ENCODE measurements at places on chromosomes 6 and 20.

GRCh38 chr20:57702091-57702490 is 7.7 kb downstream of the PMEPA1 start:
- no peak for DNase-seq

DNA sequence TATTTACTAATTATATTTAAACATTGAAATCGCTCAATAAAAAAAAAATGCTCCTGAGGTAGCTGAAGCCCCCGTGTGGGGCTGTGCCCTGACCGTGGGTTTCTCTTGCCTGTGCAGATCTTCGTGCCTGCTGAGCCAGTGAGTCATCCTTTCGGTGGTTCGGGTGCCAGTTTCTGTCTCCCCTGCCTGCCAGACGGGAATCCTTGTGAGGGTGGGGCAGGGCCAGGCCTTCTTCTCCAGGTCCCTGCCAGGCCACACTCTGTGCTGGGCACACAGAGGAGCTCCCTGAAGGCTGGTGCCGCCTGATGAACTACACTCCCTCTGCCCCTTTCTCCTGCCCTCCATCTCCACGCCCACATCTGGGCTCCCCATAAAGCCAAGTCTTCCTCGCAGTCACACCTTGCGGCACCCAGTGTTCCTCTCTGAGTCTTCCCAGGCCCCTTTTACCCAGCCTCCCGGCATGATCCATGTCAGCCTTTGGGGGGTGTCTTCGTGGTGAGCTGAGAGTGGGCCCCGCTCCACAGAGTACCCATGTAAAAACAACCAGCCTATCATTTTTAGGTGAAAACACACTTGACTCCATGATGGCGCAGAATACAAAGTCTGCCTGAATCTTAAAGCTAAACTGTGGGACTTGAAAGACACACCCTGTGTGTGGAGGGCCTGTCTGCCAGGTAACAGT is 19.3 kb downstream of the FGD2 start:
- no peak for DNase-seq

GRCh38 chr6:107729098-107729497 is 95.0 kb downstream of the SCML4 start:
- no peak for DNase-seq

GRCh38 chr6:75504465-75505222 is 11.0 kb upstream of the FILIP1 start:
- no peak for DNase-seq

- DNase-seq: no peak
Measured at GRCh38 chr20:22248051-22248667, 336.2 kb downstream of the FOXA2 start.

GRCh38 chr20:63058696-63059335 is 52.1 kb upstream of the BHLHE23 start:
- no peak for DNase-seq

DNA sequence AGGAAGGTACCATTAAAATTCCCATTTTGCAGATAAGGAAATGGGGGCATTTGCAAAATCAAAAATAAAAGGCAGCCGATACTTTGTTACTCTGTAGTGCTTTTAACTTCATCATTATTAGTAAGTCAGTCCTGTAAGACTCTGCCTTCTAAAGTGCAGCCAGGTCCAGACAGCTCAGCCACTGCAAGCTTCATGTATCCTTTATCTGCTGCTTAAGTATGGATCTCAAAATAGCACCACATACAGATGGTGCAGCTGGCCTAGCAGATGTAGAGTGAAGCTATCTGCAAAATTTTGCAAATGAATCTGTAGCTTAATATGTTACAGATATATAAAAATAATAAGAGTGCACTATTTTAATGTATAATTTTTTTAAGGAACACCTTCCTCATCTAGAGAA is 53.4 kb downstream of the NUS1 start:
- DNase-seq: no peak

GRCh38 chr20:57381596-57382503 is 9.3 kb upstream of the RBM38 start:
- no peak for DNase-seq

DNA sequence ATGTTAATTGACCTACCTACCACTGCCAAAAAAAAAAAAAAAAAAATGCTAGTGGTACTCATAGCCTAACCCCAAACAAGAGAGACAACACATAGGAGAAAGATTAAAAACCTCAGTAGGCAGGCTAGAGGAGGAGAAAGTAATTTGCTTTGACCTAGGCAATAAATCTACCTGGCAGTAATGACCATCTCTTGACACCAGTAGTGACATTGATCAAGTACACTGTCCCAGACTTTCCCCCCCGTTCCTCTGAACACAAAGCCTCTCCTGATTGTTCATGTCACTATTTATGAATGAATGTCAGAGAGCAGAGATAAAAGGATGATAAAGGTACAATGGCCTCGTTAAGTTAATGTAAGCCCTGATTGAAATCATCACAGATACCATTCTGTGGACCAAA is 746.8 kb downstream of the CBLN4 start:
- DNase-seq: no peak

GRCh38 chr6:88167352-88167937 is 1.3 kb upstream of the CNR1 start:
- no peak for DNase-seq

DNA sequence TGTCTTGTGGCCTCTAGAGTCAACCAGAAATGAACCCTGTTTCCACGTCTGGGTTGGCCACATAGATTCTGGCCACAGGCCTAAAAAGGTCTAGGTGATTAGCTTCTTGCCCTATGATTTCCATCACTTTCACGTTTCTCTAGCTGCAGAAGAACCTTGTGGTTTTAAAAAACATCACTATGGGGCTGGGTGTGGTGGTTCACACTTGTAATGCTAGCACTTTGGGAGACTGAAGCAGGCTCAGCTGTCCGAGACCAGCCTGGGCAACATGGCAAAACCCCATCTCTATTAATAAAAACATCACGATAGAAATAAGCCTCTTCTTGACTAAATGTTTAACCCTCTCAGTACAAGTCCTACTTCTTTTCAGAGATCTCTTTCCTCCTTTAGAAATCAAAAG is 27.6 kb downstream of the POLR1C start:
- DNase-seq: no peak

DNA sequence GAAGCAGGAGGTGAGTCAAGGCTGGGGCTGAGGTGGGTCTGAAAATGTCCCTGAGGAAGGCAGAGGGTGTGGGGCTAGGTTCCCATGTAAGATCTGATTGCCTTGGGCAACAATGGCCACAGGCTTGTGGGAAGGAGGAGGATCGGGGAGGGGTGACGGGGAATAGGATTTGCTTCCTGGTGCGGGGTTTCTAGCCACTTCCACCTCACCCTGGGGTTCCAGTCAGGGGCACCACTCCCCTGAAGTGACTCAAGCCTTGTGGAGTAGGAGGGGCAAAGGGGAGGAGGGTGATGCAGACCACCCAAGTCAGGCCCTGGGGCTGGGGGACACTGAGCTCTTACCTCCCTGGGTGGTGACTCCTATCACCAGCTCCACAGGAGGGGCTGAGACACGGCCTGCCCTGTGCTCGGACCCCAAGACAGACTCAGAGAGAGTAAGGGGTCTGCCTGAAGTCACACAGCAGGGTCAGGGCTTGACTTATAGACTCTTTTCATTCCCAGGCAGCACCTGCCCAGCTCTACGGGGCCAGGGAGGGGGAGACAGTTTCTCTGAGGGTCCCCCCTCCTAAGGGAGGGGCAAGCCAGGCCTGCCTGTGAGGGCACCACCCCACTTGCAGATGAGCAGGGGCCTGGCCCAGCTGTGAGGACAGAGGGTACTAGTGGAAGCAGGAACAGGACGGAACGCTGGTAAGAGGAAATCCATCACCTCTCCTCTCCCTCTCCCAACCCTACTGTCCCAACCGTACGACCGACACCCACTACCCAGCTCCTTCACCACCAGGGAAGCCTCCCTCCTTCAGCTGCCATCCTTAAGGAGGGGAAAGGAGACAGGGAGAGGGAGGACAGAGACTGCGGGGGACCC is 12.4 kb upstream of the SPDEF start:
- no peak for DNase-seq

DNA sequence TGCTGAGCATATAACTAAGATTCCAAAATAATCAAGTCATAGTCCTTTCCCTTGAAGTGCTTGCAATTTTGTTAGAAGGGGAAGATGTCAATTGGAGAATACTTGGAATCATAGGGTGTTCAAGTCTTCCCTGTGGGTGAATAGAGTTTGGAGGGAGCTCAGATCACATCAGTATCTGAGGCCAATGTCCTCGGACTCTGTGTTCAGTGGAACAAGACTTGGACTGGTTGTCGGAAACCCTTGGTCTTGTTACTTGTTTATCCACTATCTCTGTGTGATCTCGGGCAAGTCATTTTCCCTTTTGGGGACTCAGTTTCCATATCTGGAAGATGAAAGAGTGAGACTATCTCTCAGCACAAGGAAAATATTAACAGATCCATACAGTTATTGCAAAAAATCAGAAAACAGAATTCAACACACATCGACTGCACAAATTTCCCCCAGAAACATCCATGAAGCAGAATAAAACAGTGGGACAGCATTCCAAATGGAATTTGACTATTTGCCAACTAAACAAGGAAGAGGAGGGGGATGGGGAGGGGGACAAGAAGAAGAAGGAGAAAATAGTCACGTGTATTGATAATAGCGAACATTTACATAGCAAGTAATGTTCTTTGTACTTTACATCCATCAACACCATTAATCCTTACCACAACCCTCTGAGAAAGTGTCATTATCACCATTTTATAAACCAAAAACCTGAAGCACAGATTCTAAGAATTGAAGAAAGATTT is 3.9 kb upstream of the EDEM2 start:
- DNase-seq: no peak

GRCh38 chr6:138588805-138589434 is 89.6 kb upstream of the NHSL1 start:
- DNase-seq: no peak

DNA sequence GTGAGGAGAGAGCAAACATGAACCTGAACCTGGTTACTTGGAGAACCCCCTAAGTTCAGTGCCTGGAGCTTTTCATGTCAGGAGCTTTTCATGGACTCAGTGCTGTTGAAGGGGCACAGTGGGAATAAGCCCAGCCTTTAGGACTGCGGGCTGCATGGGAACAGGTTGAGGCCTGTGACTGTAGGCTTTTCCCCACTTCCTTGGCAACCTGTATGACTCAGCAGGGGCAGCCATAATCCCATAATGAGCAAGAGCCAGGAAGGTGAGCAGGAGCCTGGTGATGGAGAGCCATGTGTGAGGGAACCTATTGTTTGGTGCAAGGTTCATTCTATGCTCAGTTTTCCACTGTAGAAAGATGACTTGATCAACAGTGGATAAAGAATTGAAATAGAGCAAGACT is 23.4 kb downstream of the MEP1A start:
- no peak for DNase-seq

DNA sequence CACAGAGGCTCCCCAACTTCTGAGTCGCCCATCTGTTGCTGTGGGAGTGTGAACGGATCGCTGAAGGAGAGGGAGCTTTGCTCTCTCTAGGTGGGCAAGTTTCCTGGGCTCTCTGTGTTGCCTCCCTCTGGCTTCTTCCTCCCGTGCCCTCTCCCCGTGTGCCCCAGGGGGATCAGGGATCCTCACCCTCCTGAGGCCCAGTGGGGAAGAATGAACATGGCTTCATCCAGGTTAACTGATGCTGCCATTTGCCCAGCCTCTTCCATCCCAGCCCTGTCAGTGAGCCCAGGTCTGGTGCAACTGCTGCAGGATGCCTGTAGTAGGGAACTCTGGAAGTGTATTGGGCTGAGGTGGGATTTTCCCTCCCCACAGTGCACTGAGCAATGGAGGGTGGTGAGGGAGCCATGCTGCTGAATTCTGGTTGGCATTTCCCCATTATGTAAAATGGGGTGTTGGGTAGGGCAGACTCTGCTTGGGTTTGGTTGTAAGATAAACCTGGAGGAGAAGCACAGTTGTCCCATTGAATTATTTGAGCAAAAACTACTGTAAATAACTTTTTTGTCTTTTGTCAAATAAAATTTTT is 12.1 kb upstream of the RAB5IF start:
- DNase-seq: no peak

- no peak for DNase-seq
Measured at GRCh38 chr6:168109171-168109570, 30.2 kb upstream of the FRMD1 start.

GRCh38 chr6:11672669-11673068 is 105.9 kb downstream of the ADTRP start:
- no peak for DNase-seq

GRCh38 chr6:100220543-100220942 is 226.5 kb upstream of the MCHR2 start:
- DNase-seq: no peak

DNA sequence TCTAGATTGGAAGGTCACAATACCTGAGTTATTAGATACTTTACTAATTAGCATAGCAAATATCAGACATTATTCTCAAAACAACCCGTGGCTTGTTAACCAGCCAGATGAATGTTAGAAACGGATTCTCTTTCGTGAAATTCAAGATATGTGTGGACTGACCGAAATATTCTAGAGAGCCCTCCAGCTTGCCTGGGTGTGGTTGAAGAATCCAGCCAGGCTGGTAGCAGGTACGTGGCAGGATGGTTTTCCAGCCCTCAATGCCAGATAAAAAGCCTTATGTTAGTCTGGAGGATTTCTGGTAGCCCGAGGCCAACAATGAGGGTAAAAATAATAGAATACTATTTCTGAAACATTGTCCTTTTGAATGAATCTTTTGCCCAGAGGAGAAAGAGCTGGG is 19.3 kb downstream of the ECT2L start:
- DNase-seq: no peak

DNA sequence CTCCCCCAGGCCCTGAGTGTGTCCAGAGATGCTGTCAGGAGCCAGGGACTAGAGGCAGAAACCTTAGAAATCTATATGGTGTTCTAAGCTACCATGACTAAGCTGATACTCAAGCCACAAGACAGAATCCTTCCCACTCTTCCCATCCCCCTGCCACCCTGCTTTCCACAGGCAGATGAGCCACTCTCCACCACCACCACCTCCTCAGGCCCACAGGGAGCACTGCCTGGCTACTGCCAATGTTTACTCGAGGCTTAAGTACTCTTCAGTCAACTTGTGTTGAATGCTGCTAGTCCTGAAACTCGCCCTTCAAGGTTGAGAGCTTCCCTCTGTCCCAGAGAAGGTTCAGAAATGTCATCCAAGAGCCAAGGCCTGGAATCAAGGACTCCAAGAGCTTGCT is 56.2 kb downstream of the CENPW start:
- no peak for DNase-seq

GRCh38 chr6:56890066-56890465 is 64.8 kb upstream of the BEND6 start:
- no peak for DNase-seq

GRCh38 chr20:50728981-50729874 is 2.2 kb upstream of the PARD6B start:
- peak; percentile 84 for DNase-seq

- DNase-seq: no peak
Measured at GRCh38 chr6:5173810-5174209, 86.9 kb downstream of the LYRM4 start.

GRCh38 chr6:167153521-167153959 is 4.2 kb downstream of the GPR31 start:
- no peak for DNase-seq

- DNase-seq: no peak
Measured at GRCh38 chr6:3744211-3744900, 7.2 kb downstream of the PXDC1 start.
